Activated T-cell treated with anti-CD3 and anti-CD28 coated beads, Interleukin-2, amount 50 U/mL, for 4 hours (primary cell): ENCODE measurements at places on chromosomes 1 and 21. TPM values are rescaled to one million over a fixed set of nuclear protein-coding genes. Genes with fewer than 3 reads are reported as not detected.

ACOT11 gene
- total RNA-seq: 0.34 TPM

WNT3A gene
- total RNA-seq: not detected

DNA sequence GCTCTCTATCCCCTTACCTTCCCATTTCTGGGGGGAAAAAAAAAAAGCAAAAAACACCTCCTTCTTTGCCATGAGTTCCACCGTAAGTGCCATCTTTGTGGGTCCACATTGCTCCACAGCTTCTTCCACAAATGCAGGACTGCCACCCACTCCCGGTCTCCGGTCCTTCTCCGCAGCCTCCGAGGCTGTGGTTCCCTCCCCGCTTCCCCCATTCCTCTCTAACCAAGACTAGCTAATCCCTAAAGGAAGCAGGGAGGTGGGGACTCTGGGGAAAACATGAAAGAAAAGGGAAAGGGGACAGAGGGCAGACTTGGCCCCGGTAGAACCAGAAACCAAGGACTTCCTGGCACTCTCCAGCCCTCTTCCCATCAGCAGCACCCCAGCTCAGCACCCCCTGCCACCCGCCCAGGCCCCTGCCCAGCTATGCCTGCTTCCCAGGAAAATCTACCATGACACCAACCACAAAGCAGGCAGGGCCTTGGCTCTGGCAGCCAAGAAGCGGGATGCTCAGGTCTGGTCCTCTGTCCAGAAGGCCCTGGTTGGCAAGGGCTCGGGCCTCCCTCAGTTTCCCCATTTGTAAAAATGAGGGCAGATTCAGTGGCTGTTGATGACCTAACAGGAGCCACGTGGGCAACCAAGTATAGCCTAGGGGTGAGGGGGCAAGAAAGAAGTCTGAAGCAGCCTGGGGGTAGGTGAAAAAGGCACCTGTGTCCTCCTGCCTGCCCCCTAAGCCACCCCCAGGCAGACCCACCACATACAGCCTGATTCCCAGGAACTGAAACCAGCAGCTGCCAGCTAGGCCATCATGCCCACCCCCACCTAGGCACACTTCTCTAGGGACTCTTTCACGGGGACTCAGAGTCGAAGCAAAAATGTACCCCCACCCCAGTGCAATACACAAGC, 2.5 kb downstream of the EPHA2 start:
- DNase-seq: no peak

- DNase-seq: no peak
These were observed 3.1 kb downstream of the ACADM start for GRCh38 chr1:75727571-75727970.

- no peak for DNase-seq
These were observed 34.4 kb downstream of the MAP3K21 start for GRCh38 chr1:233361876-233362275.
